ENCODE measurements at places on chromosomes 13 and 19.

DNA sequence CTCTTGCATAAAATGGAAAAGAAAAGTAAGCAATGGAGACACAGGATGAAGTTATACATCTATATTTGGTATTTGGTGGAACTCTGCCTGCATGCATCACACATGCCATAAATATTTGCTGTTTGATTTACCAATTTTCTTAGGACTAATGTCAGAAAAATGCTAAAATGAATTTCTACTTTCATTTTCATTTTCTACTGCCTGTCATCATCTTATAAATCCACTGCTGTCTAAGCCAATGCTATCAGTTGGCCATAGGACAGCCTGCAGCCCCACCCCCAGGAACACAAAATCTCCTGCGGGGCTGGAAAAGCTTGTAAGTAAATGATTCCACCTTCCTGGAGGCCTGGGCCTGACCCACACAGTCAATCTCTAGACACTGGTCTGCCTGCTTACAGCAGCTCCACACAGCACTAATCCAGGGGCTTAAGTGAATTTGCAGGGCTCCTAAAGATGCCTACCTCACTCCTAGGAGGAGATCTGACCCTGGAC is 122.0 kb downstream of the ENOX1 start:
- DNase-seq, result peak; percentile 75

GRCh38 chr19:15893477-15893876 is 4.4 kb downstream of the CYP4F2 start:
- DNase-seq, result no peak

- no peak for DNase-seq
These were observed 3.2 kb upstream of the NAT14 start for GRCh38 chr19:55481794-55482155.

DNA sequence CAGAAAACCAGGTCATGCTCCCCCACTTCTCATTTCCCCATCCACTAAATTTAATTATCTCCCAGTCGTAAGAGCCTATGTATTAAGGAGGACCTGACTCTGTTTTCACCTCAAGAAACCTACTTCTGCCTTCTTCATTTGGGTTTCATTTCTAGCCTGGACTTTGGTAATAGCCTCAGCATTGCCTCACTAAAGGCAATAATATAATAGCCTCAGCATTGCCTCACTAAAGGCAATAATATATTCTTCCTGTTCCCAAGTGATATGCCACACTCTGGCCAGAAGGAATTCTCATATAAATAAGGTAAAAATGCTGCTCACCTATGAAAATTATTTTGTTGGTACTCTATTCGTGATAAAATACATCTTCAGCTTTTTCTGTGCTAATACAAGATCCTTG is 993.9 kb downstream of the EFNB2 start:
- no peak for DNase-seq

DNA sequence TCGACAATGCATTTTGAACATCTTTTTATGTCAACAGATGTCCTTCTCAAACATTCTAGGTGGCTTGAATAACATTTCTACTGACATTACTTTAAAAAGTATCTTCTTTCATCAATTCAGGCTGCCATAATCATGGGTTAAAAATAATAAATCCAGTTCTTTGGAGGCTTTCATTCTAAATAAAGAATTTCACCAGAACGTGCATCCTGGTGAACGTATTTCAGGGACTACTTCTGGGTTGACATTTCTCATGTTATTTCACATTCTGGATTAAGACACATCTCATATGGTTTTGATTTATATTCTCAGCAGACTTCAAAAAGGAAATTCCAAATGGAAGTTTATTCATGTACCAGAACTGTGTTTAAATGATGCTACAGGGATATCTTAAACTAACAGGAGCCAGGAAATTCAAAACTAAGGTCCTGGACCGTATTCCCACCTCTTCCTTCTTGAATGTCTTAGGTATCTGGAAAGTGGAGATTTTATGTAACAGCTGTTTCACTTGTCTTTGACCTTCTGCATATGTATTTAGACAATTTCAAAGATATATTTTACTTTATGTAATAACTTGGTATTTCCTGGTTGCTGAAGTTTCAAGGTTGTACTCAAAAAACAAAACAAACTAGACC is 107.2 kb downstream of the STARD13 start:
- no peak for DNase-seq

DNA sequence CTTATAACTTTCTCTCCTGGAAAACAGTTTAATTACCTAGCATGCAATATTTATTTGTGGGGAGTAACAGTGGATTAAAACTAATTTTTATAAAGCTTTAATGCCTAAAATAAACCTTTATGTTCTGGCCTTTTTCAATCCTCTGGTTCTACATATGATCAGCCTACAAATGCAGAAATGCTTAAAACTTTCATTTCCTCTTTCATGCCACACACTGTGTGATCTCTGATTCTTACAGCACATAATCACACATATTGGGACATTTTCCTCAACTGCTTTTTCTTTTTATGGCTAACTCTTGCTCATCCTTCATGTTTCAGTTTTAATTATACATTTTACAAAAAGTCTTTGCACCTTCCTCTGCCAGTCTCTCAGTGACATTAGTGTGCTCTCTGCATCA is 910.8 kb upstream of the SLITRK6 start:
- no peak for DNase-seq

DNA sequence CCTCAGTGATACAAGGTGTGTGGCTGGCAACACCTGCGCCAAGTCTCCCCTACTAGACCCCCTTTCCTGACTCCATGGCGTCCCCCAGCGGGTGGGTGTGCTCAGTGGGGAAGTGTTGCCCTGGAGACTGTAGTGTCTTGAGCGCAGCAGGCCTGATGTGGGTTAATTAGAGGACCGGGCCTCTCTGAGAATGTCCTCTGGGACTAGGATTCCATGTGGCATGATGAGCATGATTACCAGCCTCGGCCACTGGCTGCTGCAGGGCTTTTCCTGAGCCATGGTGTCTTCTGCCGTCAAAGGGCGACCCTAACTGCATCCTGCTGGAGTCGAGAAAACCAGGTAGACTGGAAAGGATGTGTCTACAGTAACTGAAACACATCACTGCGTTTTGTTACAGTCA is 28.1 kb downstream of the MICOS13 start:
- no peak for DNase-seq

DNA sequence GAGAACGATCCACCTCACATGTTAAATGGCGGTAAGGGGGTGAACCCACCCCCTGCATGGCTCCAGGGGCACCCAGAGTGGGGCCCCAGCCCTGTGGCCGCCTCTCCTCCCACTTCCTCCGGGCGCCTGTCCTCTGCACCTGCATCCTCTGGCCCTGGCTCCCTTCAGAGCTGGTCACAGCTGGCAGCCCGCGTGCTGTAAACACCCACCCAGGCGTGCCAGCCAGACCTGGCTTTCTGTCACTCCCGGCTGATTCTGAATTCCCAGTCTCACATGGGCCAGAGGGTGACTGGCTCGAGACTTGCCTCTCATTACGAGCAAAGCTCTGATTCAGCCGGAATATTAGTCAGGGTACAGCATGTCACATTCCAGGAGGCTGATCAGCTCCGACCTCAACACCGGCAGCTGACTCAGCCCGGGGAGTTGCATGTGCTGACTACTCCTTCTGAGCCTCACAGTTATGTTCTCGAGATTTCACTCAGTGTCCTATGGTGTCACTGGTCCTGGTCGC is 75.1 kb downstream of the GNG7 start:
- DNase-seq, result peak; percentile 98

DNA sequence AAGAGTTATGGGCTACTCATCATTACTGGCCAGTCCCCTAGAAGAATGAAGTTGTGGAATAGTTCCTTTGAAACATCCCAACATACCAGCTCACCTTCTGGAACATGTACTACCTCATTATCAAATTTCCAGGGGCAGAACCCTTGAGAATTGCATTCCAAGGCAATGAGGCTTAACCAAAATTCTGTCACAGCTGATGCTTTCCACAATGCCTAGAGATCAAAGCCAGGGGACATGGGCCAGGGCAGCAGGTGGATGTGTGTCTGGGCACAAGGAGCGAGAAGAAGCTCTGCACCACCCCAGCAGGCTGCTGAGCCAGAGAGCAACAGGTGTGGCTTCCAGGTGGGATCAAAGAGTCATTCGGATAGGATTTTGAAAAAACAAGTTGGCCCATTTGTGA is 362.1 kb downstream of the EFNB2 start:
- no peak for DNase-seq

DNA sequence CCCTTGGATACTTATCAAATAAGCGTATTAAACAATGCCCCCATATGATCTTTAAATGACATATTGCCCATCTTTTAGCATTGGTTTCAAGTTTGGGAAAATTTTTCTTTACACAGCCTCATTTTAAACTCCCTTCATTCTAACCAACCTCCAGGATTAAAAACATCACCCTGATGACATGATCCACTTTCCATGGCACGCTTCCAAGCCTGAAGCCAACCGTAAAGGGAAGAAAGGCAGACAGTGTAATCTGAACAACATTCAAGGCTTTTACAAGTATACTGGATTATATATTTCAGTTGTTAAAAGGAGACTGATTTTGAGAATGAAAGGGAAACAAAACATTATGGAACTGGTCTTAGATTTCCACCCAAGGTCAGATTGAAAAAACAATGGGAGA is 1721.9 kb downstream of the OLFM4 start:
- no peak for DNase-seq

DNA sequence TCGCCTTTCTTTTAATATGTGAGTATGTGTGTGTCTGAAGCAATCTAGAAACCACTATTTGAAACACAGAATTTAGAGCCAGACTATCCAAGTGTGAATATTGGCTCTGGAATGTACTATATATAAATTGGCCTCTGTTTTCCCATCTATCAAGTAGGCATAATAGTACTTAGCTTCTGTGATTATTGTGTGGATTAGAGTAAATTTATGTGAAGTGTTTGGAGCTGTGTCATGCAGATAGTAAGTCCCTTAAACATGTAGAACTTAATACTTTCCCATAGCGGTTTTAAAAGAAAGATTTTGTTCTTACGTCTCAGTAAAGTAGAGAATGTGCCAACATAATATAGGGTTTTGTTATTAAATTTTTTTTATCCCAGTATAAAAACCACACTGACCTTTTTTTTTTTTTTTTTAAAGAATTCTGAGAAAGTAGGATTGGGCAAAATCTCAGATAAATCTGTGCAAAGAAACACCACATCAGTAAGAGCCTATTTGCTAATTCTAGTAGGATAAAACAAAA is 432.3 kb downstream of the RFC3 start:
- peak; percentile 46 for DNase-seq

- DNase-seq, result no peak
These were observed 1.6 kb upstream of the TIMM13 start for GRCh38 chr19:2428756-2429711.

- DNase-seq, result no peak
These were observed 275.8 kb downstream of the SHISA2 start for GRCh38 chr13:25775986-25776385.

DNA sequence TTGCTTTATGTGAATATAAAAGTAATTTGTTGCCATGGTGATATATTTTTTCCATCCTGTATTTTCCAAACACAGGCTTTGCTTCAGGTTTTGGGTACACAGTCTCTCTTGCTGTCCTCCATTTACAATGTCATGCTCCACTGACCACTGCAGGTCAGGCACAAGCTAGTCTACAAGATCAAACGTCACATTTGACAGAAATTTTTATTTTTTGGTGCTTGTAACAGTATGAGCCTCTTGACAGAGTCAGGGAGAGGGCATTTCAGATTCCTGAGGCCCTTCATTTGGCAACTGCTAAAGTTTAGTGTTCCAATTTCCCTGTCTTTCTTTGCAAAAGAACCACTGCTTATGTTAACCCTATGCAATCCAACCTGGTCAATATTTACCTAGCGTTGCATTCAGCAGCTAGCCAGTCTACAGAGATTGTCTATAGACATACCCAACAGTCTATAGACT is 175.0 kb downstream of the RFC3 start:
- DNase-seq, result no peak

DNA sequence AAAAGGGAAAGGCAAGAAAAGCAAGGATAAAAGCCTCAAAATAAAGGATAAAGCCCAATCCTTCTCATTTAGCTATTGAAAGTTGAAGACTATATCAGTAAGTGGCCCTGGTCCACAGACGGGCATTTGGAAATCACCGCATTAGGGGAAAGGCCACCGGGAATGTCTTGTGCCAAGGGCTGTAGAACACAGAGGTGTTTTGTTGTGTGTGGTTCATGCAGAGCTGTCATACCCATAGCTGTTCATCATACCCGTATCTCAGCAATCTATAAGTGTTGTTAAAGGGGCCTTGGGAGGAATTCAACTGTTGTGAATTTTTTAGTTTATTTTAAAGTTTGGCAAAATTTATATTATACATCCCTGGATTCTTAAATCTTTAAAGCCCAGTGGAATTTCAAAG is 33.0 kb downstream of the DLEU7 start:
- no peak for DNase-seq

DNA sequence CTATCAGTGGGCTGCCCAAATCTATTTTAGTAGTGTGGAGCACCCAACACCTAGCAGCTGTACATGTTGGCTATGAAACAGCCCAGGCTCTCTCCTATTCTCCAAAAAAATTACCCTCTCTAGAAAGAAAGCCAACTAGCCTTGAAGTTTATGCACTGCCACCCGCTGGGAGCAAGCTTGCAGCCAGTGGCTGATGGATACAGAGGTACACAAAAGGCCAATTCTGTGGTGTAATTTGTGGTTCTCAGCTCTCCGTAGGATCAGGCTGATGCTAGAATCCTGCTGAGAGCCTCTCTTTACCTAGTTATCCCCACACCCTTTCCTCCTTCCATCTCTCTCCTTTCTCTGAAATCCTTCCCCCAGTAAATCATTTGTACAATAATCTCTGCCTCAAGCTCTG is 1120.7 kb downstream of the DIAPH3 start:
- DNase-seq, result peak; percentile 68

GRCh38 chr19:38385804-38386257 is 2.0 kb downstream of the GGN start:
- no peak for DNase-seq

- no peak for DNase-seq
These were observed 14.1 kb downstream of the CFD start for GRCh38 chr19:873561-874041.

DNA sequence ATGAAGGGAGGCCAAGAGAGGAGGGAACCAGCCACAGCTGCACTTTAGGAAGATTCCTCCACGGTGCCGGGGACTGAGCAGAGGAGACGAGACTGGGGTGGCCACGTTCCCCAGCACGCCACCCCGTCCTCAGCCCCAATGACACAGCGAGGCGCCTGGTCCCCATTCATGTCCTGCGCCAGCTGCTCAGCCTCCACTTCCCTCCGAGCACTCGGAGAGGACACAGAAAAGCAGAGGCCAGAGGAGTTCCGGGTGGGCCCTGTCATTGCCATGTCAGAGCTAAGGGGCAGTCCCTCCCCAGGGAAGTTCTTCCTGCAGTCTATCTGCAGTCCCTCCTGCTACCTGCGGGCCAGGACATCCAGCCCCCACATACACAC is 53.2 kb upstream of the NFIC start:
- no peak for DNase-seq

DNA sequence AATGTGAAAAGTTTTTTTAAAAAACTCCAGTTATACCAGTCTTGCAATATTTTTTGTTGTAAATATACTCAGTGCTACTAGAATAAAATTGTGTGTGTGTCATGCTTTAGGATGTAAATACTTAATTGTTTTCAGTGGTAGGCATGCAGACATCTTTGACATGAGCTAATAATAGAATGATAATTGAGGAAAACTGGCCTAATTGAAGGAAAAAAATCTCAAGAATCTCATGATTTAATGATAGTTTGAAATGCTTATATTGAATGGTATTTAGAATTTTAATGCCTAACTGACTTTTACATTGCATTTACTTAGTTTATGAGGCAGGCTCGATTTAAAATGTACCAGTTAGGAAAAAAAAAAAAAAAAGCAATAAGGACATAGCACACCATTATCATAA is 3.2 kb upstream of the MAB21L1 start:
- DNase-seq, result no peak

GRCh38 chr13:30848332-30849027 is 57.6 kb upstream of the MEDAG start:
- DNase-seq, result no peak

Measured in astrocyte of the spinal cord (primary cell).